ENCODE measurements at places on chromosomes 2 and 18. TPM values are rescaled to one million over a fixed set of nuclear protein-coding genes. Genes with fewer than 3 reads are reported as not detected.

GRCh38 chr2:62216616-62217015 lies 20.7 kb downstream of the B3GNT2 start:
- DNase-seq: no peak

DNA sequence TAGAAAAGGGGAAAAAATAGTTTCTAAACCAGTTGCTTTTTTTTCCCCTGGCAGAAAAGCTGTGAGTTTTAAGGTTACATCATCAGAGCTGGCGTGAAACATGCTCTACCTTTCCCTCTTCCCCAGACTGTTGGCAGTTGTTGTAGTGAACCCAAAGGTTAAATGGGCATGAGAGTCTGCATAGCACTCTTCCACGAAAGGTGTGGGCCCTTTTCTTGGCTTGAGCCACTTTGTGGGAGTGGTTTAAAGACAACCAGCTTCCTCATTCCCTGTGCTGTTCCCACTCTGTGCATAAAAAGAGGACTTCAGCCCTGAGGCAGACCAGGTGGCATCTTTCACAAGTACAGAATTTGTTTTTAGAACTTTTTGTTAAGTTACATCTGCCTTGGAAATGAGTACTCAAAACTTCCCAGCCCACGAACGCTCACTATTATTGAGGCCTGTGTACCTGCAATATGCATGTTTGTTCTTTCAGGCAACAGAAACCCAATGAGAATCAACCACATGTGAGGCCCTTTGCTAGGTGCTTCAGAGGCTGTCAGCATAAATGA lies 243.8 kb downstream of the BABAM2 start:
- no peak for DNase-seq

DNA sequence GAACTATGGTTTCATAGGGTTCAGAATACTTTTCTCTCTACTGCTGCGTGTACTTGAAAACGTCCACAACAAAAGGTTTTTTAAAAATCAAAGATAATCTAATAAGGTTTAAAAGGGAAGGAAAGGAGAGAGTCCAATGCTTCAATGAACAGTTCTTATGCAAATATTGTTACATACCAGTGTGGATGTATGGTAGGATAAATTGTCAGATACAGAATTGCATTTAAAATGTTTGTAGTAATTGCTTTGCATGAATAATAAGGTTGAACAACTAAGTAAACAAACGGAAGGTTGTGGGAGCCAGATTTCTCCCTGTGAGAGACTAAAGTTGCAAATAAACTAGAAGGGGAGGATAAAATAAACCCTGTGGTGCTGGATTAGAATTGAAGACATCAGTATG lies 53.8 kb upstream of the RBBP8 start:
- no peak for DNase-seq

DNA sequence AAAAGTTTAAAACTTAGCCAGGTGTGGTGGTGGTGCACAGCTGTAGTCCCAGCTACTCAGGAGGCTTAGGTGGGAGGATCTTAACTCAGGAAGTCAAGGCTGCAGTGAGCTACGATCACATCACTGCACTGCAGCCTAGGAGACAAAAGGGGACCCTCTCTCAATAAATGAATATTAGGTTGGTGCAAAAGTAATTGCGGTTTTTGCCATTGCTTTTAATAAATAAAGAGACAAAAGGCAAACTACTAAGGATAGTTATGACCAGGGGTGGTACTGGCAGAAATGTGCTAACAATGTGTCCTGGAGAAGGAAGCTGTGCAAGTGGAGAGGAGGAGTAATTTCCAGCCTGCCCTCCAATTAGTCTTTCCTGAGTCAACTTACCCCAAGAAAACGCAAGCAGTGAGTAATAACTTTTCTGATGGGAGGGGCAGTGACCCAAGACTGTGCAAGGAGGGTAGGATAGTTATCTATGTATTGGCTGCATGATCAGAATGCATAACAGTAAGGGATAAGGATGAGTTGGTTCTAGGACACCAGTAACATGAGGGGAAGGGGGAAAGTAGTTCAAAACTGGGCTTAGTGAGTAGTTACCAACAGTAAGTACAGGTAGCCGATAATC lies 1.5 kb downstream of the EXOC6B start:
- DNase-seq: no peak

The DDX18 gene
- total RNA-seq: 51.3 TPM

DNA sequence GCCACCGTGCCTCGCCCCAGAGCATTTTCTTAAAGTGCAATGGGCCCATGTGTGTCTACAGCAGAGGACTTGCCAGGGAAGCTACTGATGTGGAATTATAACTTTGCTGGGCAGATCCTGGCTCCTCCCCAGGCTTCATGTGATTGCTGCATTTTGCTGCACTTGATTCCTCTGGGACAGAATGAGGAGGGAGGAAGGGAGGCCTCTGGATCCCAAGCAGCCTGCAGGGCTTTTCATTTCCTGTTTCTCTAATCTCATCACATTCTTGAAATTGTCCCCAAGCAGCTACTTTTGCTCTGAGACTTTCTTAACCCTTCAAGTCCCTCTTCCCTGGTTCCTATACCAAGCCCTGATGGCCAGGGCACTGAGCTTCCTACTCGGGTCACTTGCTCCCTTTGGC lies 134.4 kb upstream of the SEC11C start:
- DNase-seq: peak; percentile 82

DNA sequence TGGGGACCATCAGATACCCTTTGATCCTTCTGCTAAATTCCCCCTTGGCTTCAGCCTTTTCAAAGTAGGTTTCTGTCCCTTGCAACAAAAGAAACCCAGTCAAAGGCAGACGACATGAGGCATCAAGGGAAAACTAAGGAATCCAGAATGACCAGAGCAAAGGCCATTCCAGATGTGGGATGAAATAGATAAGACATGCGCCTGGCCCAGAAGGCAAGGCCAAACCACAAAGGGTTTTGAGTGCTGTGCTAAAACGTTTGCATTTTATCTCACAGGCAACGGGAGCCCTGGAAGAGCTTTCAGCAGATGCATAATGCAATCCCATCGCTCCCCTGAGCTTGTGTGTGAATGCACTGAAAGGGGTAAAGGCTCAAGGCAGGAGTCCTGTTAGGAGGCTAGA lies 17.7 kb downstream of the CXCR1 start:
- no peak for DNase-seq

GRCh38 chr2:37391711-37392110 lies 47.3 kb downstream of the QPCT start:
- no peak for DNase-seq

DNA sequence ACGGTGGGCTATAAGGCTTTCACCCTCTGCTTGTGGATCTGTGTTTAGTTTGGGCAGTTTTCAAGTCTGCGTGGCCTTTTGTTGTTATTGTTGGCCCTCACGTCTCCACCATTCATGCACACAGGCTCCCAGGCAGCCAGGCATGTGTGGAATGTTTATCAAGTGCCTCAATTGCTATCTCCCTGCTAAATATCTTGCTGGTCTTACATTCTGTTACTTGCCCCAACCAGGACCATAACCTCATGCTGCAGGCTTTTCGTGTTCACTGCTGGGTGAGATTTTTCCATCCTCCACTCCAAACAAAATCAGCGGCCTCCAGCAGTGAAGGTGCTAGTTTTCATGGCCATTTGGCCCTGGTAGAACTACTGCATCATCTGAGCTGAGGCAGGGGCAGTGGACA lies 63.0 kb upstream of the DSC1 start:
- DNase-seq: no peak

GRCh38 chr18:26544451-26544850 lies 3.9 kb downstream of the KCTD1 start:
- DNase-seq: no peak

DNA sequence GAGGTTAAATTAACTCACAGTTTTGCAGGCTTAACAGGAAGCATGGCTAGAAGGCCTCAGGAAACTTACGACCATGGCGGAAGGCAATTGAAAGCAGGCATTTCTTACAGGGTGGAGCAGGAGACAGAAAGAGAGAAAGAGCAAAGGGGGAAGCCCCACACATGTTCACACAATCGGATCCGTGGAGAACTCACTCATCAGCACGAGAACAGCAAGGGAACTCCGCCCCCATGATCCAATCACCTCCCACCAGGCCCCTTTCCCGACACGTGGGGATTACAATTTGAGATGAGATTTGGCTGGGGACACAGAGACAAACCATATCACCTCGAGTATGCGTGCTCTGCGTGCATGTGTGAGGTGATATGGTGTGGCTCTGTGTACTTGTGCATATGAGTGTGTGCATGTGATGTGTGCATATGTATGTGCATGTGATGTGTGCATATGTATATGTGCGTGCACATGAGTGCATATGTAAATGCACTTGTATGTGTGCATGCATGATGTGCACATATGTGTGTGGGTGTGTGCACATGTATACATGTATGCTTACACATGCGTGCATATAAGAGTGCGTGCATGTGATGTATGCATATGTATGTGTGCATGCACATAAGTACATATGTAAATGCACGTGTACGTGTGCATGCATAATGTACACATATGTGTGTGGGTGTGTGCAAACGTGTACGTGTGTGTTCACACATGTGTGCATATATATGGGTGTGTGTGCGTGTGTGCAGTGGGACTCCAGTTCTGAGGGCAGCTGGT lies 108.7 kb upstream of the HDAC4 start:
- peak; percentile 11 for DNase-seq

Data from skin of body (tissue), 3 donors.